Stimulated activated CD8-positive, alpha-beta memory T cell treated with anti-CD3 and anti-CD28 coated beads, Interleukin-7, amount 100 ng/mL, for 24 hours (primary cell): ENCODE measurements at places on chromosomes 13 and 19.

DNA sequence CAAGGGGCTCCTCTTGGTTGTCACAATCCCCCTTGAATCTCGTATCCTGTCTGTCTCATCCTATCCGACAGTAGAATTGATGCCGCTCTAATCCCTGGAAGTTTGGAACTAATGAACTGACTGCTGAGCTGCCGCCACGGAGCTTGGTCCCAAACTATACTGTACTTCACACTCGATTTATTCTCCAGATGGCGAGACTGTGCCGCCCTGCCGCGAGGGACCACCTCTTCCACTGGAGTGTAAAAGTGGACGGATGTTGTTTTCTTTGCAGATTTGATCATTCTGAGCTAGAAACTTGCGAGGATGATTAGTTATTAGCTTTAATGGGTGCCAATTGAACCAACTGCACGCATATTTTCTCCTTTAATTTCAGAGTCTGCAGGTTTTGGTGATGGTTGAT lies 117.2 kb downstream of the ZIC5 start:
- DNase-seq = no peak

- DNase-seq = no peak
Observed at GRCh38 chr19:29484876-29485275, 40.9 kb upstream of the VSTM2B start.

DNA sequence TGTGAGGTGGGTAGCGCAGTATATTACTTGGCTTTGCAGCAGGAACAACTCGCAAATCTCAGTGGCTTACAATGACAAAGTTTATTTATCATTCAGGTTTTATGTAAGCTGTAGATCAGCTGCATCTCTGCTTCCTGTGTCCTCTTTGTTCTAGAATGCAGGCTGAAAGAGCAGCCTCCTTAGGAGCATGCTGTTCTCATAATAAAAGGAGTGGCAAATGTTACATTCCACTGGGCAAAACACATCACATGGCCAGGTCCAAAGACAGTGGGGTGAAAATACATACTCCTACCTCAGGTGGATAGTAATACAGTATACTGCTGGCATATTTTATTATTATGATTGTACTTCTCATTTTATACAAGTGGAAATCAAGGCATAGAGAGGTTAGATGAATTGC lies 1.2 kb upstream of the CSNK1A1L start:
- no peak for DNase-seq

- no peak for DNase-seq
Observed at GRCh38 chr13:101292711-101293110, 123.6 kb downstream of the NALCN start.

GRCh38 chr19:41930322-41930722 lies 2.1 kb upstream of the ERFL start:
- DNase-seq = no peak

GRCh38 chr19:17086120-17086519 lies 10.5 kb downstream of the MYO9B start:
- DNase-seq = no peak

DNA sequence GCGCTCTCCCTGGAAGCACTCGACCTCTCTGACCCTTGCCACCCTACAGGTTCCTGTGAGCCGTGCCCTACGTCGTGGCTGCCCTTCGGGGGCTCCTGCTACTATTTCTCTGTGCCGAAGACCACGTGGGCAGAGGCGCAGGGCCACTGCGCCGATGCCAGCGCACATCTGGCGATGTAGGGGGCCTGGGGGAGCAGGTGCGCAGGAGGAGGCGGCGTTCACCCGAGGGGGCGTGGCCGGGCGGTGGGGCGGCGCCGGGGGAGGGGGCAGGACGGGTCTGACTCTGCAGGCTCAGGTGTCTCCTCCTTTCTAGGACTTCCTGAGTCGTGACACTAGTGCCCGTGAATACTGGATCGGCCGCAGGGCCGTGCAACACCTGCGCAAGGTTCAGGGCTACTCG lies 26.4 kb downstream of the CLEC4M start:
- DNase-seq = no peak
